ENCODE measurements at places on chromosomes 16 and 17.

DNA sequence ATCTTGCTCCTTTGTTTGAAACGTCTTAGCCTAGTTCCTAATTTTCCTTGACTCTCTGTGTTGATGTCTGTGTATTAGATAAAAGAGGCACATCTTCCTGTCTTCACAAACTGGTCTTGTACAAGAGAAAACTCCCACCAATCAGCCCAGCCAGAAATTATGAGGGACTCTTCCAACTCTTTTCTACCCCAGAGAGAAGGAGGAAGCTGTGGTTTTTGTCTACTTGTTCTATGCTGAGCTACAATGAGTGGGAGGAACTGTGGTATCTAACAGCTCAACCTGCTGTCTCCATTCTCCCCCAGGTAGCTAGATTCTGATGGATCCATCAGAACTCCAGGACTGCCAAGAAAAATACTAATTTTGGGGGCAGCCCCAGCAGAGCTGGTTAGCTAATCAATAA lies 392.5 kb downstream of the HS3ST3B1 start:
- DNase-seq = no peak

DNA sequence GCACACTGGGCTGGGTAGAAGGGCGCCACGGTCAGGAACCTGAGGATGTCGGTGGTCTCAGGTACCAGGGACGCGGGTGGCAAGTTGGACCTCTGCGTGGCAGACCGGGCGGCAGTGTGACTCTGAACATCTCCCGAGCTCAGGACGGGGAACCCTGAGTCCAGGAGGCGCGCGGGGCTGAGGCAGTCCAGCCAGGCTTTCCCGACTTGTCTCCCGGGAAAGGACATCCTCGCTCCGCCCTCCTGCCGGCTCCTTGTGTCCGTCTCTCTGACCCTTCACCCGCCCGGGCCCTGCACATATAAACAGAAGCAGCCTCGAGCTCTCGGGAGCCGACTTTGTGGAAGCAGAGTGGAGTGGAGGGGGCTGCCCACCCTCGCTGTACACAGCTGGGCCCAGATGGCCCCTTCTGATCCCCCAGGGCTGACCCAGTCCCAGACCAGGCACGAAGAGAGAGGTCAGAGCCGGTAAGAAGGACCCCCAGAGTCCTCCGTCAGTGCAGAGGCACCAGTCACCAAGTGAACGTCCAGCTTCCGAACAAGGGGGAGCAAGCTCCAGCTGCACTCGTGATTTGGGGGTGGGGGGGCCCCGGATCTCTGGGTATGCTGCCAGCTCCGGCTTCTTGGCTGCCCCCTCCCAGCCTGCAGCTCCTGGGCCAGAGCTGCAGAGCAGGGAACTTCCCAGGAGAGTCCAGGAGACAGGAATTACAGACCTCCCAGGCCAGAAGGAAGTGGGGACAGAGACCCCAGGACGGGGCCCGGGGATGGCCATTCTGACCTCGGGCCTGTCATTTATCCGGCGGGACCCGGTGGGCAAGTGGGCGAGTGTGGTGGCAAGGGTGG lies 8.5 kb upstream of the P2RX1 start:
- no peak for DNase-seq

GRCh38 chr16:63690267-63690666 lies 1431.6 kb downstream of the CDH11 start:
- DNase-seq = no peak

DNA sequence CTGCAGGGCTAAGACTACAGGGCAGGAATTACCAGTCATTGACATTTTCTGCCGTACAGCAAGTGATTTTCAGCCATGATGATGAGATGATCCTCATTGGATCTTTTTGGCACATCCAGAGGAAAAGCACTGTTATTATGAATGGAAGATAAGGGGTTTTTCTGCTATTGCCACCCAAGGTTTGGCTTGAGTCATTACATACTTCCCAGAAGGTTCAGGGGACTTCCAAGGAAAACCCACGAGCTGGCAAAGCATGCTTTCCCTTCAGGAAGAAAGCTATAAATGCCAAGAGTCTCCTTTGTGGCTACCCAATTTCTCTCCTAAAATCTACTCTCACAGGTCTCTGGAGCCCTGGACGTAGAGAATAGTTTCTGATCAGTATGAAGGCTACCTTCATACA lies 6.1 kb downstream of the CHST4 start:
- DNase-seq = no peak

- DNase-seq = no peak
Measured at GRCh38 chr16:89971495-89972243, 23.1 kb downstream of the DEF8 start.

DNA sequence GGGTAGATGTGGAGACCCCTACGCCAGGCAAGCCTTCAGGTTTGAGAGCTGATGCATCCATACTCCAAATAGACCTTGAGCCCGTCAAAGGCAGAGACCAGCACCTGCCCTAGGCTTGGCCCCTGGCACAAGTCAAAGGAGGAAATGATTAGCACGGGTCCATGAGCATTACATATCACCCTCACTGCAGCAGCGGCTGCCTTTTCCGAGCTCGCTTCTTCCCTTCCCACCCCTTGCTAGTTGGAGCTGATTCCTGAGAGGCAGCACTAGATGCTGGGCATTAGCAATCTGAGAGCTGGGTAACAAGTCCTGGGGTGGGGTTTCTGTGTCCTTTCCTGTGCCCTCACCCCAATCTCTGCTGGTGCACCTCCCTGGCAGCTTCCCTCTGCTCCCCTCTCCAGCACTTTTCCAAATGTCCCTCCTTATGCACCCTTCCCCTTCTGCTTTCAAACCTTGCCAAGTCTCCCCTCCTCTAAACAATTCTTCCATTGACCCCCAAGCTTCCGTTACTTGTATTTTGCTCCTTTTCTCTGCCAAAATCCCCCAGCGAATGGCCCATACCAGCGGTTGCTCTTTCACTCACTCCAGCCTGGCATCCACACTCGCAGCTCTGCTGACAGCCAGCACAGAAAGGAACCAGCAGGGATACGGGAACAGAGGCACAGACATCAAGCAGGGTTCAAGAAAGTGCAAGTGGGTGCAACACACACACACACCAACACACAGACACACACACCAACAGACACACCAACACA lies 3.0 kb downstream of the CDRT4 start:
- DNase-seq = no peak

DNA sequence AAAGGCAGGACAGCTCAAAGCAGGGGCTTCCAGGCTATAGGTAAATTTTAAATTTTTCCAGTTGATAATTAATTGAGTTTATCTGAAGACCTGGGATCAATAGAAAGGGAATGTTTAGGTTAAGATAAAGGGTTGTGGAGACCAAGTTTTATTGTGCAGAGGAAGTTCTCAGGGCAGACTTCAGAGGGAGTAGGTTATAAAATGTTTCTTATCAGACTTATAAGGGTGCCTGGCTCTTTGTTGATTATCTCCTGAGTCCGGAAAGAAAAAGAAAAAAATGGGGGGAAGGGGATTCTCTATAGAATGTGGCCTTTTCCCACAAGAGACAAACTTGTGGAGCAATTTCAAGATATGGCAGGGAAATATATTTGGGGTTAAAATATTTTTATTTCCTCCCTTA lies 15.9 kb downstream of the SLC46A1 start:
- no peak for DNase-seq

DNA sequence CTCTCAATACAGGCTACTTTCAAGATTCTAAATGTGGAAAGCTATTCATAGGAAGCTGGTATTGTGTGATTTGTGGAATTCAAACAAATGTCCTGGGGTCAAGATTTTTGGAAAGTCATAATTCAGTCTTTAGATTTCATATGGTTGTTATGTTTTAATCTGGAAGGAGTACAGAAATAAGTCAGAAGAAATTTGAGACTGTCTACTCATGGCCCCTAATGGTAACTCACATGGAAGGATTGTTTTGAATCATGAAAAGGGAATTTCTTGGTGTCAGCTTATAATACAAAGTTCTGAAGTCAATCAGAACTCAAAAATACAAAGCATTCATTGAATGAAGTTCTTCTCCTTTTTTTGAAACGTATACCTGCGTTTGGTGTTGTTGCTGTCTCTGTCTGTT lies 3.1 kb downstream of the KCNJ2 start:
- DNase-seq = peak; percentile 59

- peak; percentile 61 for DNase-seq
Measured at GRCh38 chr17:77096570-77097214, 44.1 kb upstream of the SEC14L1 start.

GRCh38 chr17:1398931-1399678 lies 917 bp downstream of the YWHAE start:
- peak; percentile 71 for DNase-seq

DNA sequence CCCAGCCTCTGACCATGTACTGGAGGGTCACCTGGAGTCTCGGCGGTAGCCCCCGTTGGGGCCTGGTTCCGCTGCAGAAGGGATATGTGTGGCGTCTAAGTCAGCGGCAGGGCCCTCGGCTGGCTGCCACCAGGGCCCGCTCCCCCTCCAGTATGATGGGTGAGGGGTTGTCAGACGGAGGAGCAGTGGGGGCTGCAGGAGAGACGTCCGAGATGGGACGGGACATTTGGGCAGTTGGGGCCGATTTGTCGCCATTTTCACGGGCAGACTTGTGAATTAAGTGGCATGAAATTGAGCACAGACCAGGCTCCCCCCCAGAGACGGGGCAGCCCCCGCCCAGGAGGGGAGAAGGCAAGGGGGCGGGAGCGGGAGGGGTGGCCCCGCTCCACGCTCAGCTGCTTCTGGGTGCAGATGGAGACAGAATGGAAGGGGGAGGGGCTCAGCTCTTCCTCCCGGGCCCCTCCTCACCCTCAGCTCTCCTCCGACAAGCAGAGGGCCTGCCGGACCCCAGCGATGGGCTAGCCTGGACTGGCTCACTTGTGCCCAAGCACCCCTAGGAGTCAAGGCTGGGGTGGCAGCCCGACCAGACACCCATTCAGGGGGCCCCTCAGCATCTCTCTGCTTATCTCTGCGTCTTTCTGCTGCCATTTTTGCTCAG lies 52.7 kb upstream of the LHX1 start:
- DNase-seq = no peak

DNA sequence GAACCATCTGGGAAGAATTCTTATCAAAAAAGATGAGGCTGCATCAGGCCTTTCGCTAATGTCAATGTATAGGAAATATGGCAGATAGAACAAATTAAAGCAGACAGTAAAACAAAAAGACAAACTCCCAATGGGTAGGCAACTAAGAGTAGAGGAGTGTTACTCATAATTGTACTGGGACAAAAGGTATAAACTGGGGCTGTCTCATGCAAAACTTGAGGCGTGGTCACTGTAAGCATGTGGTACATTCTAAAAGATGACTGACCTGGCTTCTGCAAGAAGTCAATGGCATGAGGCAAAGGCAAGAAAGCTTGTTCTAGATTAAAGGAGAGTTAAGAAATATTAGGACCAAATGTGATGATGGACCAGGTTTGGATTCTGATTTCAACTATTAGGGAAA lies 26.7 kb downstream of the SMIM36 start:
- DNase-seq = no peak

DNA sequence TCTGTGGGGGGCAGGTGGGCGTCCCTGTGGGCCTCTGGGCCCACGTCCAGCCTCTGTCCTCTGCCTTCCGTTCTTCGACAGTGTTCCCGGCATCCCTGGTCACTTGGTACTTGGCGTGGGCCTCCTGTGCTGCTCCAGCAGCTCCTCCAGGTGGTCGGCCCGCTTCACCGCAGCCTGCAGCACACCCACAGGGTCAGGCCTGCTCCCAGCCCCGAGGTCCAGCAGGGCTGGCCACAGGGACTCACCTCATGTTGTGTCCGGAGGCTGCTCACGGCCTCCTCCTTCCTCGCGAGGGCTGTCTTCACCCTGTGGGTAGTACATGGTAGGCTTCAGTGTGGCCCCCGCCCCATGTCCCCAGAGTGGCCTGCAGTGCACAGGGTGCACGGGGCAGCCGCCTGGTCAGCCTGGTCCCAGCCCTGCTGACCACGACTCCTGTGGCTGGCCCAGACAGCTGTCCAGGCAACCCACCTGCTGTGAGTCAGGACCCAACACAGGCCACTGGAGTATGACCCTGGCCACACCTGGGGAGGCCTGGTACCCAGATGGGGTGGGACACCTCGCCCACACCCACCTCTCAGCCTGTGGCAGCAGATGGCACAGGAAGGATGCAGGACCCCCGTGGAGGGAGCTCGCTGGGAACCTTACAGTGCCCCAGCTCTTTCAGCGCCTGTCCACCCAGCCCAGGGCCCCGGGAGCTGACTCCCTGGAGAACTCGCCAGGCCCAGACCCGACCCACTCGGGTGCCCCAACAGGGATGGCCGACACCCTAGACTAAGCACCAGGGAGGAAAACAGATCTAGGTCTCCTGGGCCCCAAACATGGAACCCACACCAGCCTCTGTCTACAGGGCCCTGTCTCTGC lies 23.9 kb upstream of the AATK start:
- peak; percentile 3 for DNase-seq

DNA sequence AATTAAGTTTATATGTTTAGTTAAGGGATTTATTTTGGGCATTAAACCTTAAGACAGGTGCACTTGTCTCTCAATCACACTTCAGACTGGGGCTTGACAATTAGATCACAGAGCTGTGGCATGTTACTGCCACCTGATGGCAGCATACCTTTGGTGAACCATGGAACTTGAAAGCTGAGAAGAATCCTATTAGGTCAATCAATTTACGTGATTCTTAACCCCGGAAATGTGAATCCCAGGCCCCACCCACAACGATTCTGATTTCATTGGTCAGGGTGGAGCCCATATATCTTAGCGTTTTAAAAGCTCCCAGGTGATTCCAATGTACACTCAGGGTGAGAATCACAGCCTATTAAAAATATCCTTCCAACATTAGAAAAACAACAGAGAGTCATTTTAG lies 91.0 kb downstream of the GSG1L start:
- DNase-seq = peak; percentile 62

DNA sequence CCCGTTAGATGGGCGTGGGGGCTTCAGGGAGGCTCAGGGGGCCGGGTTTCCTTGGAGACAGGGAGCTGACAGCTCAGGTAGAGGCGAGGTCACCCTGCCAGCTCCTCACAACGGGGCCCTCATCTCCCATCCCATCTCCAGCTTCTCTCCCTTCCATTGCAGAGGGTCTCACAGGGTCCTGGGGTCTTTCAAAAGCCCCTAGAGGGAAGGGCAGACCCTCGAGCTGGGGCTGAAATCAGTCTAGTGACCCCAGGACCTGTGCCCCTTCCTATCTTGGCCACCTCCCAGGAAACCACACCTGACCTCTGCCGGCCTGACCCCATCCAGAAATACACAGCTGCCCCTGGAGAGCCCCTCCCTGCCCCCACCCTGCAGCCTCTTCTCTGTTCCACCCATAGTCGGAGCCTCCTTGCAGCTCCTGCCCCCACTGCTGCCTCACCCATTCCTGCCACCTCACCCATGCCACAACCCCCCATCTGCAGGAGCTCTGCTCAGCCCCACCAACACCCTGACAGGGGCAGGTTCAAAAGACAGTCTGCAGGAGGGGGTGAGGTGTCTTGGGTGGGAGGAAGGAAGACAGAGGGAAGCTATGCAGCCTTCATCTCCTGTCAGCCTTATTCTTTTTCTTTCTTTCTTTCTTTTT lies 23.4 kb downstream of the PIK3R5 start:
- no peak for DNase-seq

GRCh38 chr16:67246756-67247191 lies 507 bp downstream of the FHOD1 start:
- peak; percentile 93 for DNase-seq

GRCh38 chr16:78709137-78709884 lies 609.9 kb downstream of the WWOX start:
- no peak for DNase-seq

- DNase-seq = no peak
Measured at GRCh38 chr17:164303-165235, 16.9 kb downstream of the DOC2B start.

All from trophoblast cell (in vitro differentiated cells and primary cell).